ENCODE measurements at places on chromosomes 6 and 20.

DNA sequence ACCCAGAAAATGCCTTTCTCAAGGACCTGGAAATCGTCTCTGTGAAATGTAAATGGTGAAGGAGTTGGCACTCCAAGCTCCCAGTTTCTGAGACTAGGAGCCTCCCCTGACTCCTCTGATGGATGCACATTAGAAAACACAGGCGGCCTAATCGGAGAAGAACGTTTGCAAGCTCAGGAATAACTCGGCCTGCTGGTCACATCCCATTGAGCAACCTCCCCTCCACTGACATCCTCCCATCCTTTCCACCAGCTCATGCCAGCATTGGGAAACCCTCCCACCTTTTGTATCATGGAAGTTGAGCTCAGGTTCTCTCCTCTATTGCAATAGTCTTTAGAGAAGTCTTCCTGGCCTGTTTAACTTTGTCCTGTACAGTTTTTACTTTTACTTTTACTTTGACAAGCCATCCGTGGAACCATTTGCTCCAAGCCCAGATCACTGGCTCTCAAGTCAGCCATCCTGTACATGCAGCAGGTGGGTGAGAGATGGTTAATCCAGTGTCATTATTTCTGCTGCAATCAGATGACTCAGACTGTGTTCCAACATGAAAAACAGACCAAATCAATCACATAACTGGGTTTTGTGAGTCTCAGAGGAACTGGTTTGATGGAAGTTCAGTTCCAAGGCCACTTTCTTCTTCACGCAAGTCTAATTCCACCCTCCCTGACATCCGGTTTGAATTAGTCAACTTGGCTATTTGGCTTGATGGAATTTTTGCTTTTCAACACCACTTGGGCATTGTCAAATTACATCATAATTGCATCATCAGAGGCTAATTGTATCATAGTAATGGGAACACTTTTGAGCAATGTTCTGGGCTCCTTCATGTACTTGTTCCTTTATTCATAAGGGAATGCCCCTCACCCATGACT is 619.4 kb upstream of the CDH4 start:
- no peak for DNase-seq

- DNase-seq = peak; percentile 37
These were observed 202.5 kb downstream of the BCAS1 start for GRCh38 chr20:53867741-53868351.

- no peak for DNase-seq
These were observed 121.3 kb downstream of the CLVS2 start for GRCh38 chr6:123117145-123117908.

DNA sequence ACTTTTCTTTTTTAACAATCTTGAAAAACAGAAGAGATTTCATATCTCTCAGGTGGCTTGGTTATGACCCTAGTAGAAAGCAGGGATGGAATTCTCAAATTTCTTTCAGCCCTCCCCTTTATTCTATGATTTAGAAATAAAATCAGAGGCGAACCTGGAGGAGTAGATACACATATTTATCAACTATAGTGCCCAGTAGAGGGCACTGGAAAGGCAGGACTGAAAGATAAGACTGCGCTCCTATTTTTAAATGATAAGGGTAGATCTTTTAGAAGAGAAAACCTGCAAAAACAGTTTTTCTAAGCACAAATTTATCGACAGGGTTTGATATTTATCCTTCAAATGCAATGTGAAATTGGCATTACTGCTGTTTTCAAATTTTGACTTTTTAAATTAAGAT is 1296.6 kb downstream of the EPHA7 start:
- DNase-seq = peak; percentile 25

GRCh38 chr6:151763938-151764680 is 43.4 kb upstream of the ESR1 start:
- peak; percentile 90 for DNase-seq

GRCh38 chr6:1775441-1775840 is 165.7 kb downstream of the FOXC1 start:
- DNase-seq = no peak

- no peak for DNase-seq
These were observed 53.0 kb downstream of the SRC start for GRCh38 chr20:37398750-37399621.

GRCh38 chr6:30964075-30964474 is 19.4 kb upstream of the MUC21 start:
- DNase-seq = no peak

DNA sequence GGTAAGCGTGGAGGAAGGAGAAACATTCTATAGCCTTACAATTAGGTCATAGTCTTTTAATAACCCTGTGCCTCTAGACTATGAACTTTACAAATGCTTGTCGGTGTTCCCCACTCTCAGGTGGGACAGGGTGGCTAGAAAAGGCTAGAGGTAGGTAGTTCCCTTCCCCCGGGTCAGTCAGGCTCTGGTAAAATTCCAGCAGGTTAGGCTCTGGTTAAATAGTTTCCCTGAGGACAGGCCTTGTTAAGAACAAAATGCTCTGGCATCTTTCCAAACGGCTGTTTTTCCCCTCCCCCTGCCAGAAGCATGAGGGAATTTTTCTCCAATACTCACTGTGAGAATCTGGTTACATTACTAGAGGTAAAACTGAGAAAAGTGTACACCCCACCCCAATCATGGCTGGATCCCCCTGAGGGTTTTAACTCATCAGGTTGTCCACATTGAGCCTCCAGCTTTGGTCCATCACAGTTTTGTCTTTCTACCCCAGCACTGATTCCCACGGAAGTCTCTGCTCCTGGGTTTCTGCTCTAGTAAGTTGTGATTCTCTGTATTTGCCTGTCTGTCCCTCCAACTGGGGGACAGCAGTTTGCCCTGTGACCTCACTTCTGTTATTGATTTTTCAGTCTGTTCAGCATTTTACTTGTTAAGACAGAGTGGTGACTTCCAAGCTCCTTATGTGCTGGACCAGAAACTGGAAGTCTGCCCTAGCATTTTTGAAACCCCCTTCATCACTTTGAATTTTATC is 84.7 kb upstream of the ADGRF1 start:
- no peak for DNase-seq

- DNase-seq = no peak
These were observed 313.2 kb downstream of the HDGFL1 start for GRCh38 chr6:22882581-22882980.

DNA sequence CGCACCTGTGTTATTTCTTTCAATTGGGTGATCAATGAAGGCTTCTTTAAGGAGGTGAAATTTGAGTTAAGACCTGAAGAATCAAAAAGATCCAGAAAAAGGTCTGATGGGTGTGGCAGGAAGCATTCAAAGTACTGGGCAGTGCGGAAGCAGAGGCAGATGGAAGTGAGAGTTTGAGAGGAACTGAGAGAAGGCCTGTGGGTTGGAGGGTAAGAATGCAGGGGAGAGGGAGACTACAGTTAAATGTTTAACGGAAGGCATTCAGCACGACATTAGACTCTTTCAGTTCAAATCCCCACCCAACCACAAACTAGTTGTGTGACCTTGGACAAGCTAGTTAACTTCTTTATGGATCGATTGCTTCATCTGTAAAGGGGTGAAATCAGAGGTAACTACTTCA is 50.5 kb upstream of the GCM1 start:
- no peak for DNase-seq

DNA sequence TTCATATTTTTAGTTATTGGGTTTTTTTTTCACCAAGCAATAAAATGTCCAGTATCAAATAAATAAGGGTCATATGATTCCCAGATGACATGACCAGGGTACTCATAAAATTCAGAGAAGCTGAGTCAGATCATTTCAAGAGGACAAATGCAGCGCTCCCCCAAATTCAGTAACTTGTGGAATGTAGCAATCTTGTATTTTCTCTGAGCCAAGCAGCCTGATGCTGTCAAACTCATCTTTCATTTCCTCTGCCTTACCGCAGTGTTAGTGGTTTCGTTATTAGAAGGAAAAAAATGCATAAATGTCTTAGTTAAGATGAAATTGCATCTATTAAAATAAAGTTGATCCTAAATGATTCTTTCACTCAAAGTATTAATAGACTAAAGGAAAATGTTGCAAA is 57.8 kb upstream of the EDN1 start:
- no peak for DNase-seq

DNA sequence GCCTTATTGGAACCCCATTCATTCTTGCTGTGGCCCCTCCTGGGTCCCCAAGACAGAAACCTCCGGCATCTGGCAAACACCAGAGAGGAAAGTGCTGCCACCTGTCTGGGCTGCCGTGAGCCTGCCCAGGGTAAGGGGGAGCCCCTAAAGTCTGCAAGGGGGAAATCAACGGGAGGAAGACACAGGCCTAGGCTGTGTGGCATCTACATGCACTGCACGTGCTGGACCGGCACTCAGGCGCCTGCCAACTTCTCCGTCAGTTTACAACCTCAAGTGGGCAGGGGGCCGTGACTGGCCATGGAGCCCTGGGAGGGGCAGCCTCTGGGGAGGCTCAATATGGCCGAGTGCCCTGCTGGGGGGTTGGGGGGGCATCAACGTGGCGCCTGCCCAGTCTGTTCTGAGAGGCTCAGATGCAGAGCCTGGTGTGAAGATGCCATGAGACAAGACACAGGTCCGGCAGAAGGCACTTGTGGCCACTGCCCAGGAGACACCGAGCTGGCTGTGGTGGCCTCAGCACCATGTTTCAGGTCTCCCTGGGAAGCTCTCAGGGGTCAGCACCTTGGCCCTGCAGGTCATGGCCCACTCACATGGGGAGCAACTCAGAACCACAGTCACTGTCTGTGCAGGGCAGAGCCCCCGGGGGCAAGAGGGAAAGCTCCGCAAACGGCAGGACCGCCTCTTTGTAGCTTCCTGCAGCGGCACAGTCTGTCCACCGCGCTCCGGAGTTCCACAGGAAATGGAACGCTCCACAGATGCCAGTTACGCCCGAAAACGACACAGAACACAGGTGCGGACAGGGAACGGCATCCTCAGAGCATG is 8.4 kb downstream of the UCKL1 start:
- DNase-seq = no peak

GRCh38 chr6:21626756-21627155 is 33.2 kb downstream of the SOX4 start:
- DNase-seq = no peak

DNA sequence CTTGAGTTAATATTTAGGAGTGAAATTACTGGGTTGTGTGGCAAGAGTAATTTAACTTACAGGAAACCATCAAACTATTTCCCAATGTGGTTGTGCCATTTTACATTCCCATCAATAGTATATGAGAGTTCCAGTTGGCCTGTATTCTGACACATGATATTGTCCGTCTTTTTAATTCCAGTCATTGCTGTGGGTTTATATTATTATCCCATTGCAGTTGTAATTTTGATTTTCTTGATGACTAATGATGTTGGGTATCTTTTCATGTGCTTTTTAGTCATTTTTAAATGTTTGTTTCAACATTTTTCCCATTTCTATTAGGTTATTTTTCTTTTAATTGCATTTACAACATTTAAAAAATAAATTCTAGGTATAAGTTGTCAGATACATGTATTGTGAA is 614.0 kb downstream of the UTRN start:
- no peak for DNase-seq
